WTC11 (cell line): ENCODE measurements at places on chromosomes 2 and 18.

- DNase-seq, result no peak
Measured at GRCh38 chr2:43065871-43066270, 160.5 kb downstream of the ZFP36L2 start.

- DNase-seq, result peak; percentile 46
Measured at GRCh38 chr18:23921716-23922285, 92.8 kb upstream of the TTC39C start.

- DNase-seq, result no peak
Measured at GRCh38 chr2:99856119-99856518, 286.3 kb downstream of the AFF3 start.

- DNase-seq, result no peak
Measured at GRCh38 chr18:9150121-9150520, 13.5 kb downstream of the ANKRD12 start.

DNA sequence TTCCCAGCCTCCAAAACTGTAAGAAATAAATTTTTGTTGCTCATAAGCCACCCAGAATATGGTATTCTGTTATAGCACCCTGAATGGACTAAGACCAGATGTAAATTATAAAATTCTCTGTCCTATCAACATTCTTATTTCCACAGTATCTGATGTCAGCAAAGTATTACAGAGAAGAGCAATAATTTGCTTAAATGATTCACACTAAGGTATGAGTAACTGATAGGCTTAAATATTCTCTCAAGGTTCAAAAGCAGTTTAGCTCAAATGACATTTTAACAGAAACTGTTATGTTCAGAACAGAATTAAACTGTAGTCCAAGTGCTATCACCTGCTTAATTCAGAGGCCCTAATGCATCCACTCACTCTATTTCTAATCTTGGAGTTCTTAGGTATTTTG is 12.8 kb downstream of the SESTD1 start:
- DNase-seq, result no peak

DNA sequence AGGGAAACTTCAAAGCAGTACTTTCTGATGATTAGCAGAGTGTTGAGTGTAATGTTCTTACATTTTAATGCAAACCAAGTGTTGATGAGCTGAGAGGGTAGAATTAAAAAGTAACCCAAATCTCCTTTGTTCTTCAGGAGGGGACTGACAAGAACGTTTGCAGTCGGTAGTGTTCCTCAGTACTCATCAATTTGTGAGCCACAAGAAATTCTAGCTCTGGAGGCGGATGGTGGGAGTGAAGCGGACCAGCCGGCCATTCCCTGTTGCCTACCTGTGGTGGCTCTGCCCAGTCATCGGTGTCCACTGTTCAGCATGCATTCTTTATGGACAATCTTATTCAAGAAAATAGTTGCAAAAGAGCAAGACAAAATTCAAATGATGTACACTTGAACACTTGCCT is 438.6 kb upstream of the POU3F3 start:
- no peak for DNase-seq

GRCh38 chr2:182064019-182064778 is 78.5 kb downstream of the PPP1R1C start:
- no peak for DNase-seq

DNA sequence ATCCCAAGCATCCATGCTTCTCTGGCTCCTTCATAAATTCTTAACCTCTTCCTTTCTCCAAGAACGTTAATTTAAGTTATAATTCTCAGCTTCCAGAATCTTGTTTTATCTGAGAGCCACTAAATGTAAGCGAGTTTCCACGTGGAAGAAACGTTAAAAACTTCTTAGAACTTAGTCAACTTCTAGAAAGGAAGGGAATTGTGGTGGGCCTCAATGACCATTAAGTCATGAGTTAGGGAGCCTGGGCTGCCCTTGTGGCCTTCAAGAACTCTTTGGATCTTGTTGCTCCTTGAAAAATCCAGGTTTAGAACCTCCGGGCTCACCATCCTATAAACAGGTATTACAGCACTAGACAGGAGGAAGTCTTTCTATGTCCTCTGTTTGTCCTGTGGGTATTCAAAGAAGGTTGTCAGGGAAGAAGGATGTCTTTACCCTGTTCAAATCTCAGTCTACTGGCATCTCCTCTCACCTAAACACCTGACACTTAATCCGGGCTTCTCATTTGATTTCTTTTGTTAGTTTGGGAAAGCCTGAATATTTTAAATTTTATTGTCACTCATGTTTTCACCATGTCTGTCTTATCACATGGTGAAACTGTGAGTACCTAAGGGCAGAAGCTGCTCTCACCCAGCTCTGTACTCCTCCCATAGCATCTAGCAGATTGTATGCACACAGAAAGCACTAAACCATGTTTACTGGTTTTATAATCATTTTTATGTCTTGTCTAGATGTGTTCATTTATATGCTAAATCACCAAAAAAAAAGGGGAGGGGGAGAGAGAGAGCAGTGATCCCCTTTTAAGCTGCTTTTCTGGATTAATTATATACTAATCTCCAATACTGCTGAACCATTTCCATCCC is 6.3 kb downstream of the RND3 start:
- no peak for DNase-seq

DNA sequence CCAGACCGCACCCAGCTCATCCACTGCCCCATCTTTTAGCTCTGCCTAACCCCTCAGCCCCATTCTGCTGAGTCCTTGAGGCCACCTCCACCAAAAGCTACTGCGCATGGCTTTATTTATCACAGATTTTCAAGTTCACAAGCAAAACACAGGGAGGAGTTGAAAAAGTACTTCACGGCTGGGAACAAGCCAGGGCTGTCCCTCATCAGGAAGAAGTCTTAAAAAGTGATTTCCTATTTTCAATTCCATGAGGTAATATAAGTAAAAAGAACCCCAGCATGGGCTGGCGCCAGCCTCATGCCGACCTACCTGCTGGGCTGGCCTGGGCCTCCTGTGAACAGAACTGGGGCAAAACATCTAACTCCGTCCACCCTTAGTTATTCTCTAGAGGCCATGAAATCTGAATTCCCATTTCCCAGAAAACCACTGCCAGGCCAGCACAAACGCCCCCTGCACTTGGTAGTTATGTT is 69.0 kb downstream of the POLR1A start:
- DNase-seq, result no peak

DNA sequence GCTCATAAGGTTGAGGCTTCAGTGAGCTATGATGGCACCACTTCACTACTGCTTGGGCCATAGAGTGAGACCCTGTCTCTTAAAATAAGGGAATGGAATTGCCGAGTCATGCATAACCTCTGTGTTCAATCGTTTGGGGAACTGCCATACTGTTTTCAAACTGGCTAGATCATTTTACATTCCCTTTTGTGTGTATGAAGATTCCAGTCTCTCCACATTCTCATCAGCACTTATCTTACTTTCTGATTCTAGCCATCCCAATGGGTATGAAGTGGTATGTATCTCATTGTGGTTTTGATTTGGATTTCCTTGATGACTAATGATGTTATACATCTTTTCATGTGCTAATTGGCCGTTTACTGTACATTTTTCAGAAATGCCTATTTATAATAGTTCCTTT is 23.7 kb downstream of the MARCHF7 start:
- DNase-seq, result no peak

GRCh38 chr2:236755278-236755840 is 185.7 kb downstream of the ACKR3 start:
- DNase-seq, result no peak

- no peak for DNase-seq
Measured at GRCh38 chr2:19474128-19474527, 115.7 kb upstream of the OSR1 start.

DNA sequence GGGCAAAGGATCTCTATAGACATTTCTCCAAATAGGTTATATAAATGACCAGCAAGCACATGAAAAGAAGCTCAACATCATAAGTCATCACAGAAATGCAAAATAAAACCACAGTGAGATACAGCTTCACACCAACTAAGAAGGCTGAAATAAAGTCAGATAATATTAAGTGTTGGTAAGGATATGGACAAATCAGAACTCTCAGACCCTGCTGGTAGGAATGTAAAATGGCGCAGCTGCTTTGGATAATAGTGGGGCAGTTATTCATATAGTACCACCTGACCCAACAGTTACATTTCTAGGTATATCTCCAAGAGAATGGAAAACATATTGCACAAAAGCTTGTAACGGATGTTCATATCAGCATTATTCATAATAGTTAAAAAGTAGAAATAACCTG is 14.0 kb downstream of the EPB41L5 start:
- no peak for DNase-seq

- no peak for DNase-seq
Measured at GRCh38 chr2:173193925-173194324, 118.3 kb downstream of the MAP3K20 start.

- no peak for DNase-seq
Measured at GRCh38 chr2:240348522-240348921, 86.9 kb upstream of the GPC1 start.

- DNase-seq, result no peak
Measured at GRCh38 chr18:51049137-51049536, 19.1 kb downstream of the SMAD4 start.

DNA sequence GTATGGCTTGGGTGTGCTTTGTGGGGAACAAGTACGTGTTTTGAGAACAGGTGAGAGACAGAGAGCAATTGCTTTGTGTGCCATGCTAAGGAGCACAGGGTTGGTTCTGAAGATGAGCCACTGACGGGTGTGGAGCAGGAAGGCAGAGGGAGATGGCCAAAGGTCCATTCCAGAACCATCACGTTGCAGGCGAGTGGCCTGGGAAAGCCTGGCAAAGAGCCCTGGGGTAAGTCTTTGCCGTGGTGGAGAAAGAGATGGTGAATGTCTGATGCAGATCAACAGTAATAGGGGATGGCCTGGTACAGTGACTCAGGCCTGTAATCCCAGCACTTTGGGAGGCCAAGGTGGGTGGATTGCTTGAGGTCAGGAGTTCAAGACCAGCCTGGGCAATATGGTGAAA is 93.5 kb upstream of the ZNF521 start:
- no peak for DNase-seq

- no peak for DNase-seq
Measured at GRCh38 chr2:215698566-215698965, 262.7 kb upstream of the FN1 start.

GRCh38 chr2:30321466-30321865 is 90.1 kb downstream of the LBH start:
- no peak for DNase-seq

DNA sequence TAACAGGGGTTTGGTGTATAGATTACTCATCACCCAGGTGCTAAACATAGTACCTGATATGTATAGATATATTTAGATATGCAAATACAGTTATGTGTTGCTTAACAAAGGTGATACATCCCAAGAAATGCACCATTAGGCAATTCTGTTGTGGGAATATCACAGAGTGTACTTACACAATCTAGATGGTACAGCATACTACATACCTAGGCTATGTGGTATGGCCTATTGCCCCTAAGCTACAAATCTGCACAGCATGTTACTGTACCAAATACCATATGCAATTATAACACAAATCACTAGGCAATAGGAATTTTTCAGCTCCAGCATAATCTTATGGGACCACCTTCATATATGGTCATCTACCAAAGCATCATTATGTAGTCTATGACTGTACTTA is 43.5 kb upstream of the NPAS2 start:
- DNase-seq, result no peak

DNA sequence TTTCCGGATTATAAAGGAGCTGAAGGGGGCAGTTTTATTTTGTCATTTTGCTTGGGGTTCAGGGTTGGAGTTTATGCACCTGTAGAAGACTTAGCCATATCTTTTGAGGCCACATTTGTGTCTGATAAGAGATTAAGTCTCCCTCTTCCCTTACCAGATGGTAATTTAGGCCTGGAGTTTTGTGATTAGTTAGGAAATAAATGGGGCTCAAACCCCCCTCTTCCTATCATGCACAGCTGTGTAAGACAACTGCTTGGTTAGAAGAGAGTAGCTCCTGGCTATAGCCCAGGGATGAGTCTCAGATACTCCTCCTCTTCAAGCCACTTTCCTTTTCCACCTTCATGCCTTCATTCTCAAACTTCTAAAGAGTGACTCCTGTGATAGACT is 802 bp upstream of the SAP130 start:
- no peak for DNase-seq

- no peak for DNase-seq
Measured at GRCh38 chr2:98507891-98508708, 63.4 kb downstream of the INPP4A start.

GRCh38 chr2:8134473-8134932 is 547.4 kb upstream of the ID2 start:
- no peak for DNase-seq

- DNase-seq, result peak; percentile 66
Measured at GRCh38 chr2:36507408-36507812, 90.6 kb downstream of the FEZ2 start.

GRCh38 chr18:49183921-49184320 is 233.2 kb upstream of the SMAD7 start:
- DNase-seq, result no peak

GRCh38 chr2:43082111-43082894 is 144.1 kb downstream of the ZFP36L2 start:
- DNase-seq, result no peak

DNA sequence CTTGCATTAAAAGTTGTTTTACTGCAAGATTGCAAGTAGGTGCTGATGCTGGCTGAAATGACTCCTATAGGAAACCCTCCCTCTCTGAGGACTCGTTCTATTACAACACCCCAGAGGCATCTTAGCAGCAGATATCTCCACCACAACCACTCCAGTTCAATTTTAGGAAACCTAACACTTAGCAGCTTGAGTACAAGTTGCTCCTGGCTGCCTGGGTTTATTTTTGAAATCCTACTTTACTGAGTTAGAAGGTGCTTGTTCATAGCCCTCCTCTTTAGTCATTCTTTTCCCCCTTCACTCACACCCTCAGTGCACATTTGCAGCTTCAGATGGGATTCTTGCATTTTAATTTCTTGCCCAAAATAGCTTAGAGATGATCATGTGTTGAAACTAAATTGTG is 111.5 kb downstream of the MTCL1 start:
- DNase-seq, result no peak

DNA sequence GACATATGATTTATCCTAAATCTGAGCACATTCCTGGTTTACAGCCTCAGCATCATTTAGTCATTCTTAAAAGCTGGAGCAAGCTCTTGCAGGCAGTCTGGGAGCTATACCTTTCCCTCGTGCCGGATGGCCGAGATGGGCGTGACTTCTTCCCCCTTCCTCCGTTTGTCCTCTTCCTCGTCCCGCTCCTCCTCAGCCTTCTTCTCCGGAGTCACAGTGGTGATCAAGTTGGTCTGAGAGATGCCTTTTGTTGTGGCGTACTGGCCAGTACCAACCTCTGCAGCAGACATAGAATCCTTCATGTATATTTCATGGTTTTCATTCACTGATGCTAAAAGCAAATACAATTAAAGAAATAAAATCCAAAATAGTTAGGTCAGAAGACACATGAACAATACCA is 124.1 kb upstream of the ZBTB14 start:
- no peak for DNase-seq

GRCh38 chr2:48110492-48110891 is 204.2 kb upstream of the FBXO11 start:
- no peak for DNase-seq

DNA sequence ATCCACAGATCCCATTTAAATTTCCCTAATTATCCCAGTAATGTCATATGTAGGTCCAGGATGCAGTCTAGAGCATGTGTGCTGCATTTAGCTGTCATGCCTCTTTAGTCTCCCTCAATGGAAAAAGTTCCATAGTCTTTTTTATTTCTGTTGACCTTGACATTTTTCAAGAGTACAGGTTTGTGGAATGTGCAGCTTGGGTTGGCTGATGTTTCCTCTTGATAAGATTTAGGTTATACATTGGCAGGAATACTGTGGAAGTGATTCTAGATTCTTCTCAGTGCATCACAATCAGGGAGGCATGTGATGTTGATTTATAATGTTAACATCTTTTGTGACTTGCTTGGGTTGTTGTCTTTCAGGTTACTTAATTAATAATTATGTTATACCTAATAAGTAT is 42.5 kb downstream of the PPM1B start:
- no peak for DNase-seq

- DNase-seq, result no peak
Measured at GRCh38 chr18:74183130-74183529, 34.8 kb downstream of the TIMM21 start.
